ENCODE measurements at places on chromosomes 2 and 18. TPM values are rescaled to one million over a fixed set of nuclear protein-coding genes. Genes with fewer than 3 reads are reported as not detected.

Gene CHRND
- total RNA-seq = not detected

Gene MC5R
- total RNA-seq = 0.18 TPM

Gene RAB17
- 12.3 TPM for total RNA-seq

Gene TUBB8B
- total RNA-seq = not detected

Gene SPP2
- total RNA-seq = not detected

Gene SH3BP4
- 26.7 TPM for total RNA-seq

Gene FAM110C
- 3.0 TPM for total RNA-seq

Gene CD28
- not detected for total RNA-seq

Gene C2orf15
- 2.2 TPM for total RNA-seq

Gene ANKRD30B
- 1.4 TPM for total RNA-seq

Gene NFATC1
- 20.9 TPM for total RNA-seq

Gene GREB1
- 4.3 TPM for total RNA-seq

Gene SESTD1
- 15.6 TPM for total RNA-seq

Gene HOXD8
- total RNA-seq = 35.1 TPM

Gene CROCC2
- total RNA-seq = not detected

Gene COL4A3
- total RNA-seq = 19.0 TPM

Gene RRM2
- 3.1 TPM for total RNA-seq

Gene GPR35
- total RNA-seq = 1.4 TPM

Gene IKZF2
- 8.9 TPM for total RNA-seq

Gene PID1
- 25.3 TPM for total RNA-seq

Measured in adrenal gland (tissue), 19 donors.